ENCODE measurements at places on chromosomes 13 and 19. TPM values are rescaled to one million over a fixed set of nuclear protein-coding genes. Genes with fewer than 3 reads are reported as not detected.

DNA sequence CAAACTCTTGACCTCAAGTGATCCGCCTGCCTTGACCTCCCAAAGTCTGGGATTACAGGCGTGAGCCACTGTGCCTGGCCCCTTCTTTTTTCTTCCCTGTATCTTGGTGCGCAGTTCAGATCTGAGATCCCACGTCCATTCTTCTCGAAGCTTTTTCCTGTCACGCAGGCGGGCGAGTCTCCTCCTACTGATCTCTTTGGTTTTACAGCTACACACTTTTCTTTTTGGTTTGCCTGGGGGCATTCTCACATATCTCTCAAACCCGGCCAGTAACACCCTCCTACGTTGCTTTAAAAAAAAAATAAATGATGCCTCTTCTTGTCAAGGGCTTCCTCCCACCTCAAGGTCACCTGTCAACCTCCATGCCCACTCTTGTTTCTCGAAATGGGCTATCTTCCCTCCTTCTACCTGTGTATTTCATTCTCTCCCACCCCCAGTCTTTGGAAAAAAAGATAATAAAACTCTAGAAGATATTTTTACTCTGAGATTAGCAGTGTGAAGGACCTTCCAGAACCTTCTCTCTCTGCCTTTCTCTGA lies 12.1 kb downstream of the TMPRSS9 start:
- no peak for DNase-seq

DNA sequence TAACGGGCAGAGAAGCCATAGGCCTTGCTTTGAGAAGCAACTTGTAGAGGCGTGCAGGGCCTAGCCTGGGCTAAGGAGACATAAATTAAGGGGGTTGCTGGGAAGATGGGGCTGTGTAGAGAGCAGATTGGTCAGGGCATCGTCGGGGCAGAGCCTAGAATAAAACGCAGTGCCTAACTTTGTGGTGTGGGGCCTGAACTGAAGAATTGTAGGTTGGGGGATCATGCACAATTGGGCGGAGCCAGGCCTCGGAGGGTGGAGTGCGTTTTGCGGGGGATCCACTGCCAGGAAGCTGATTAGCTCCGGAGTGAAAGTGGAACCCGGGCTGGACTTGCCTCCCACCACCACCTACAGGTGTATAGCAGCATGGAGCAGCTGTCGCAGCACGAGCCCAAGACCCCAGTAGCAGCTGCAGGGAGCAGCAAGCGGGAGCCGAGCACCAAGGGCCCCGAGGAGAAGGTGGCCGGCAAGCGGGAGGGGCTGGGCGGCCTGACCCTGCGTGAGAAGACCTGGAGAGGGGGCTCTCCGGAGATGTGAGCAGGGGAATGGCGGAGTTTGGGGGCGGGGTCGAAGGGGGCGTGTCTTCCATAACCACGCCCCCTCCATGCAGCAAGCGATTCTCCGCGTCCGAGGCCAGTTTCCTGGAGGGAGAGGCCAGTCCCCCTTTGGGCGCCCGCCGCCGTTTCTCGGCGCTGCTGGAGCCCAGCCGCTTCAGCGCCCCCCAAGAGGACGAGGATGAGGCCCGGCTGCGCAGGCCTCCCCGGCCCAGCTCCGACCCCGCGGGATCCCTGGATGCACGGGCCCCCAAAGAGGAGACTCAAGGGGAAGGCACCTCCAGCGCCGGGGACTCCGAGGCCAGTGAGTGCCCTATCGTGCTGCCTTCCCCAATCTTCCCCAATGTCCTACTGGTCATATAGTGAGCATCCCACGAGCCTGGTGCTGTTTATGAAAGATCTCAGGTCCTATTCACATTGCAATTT lies 13.8 kb downstream of the DNASE2 start:
- peak; percentile 70 for DNase-seq

- DNase-seq, result no peak
Observed at GRCh38 chr13:63514886-63515285, 2099.2 kb upstream of the PCDH20 start.

DNA sequence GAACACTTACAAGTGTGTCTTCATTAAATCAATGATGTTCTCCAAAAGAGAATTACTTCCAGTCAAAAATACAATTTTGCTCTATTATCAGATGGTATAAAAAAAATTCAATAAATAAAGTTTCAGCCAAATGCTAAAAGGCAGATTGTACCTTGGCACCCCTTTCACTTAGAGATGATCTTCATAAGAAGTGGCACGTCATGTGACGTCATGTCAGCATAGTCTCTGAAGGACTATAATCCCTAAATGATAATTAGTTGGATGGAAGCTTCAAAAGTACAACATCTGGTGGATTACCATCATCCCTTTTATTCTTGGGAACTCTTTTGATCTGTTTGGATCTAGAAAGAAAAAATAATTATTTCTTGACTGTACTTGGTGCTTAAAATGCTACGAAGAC lies 335.5 kb upstream of the EDNRB start:
- no peak for DNase-seq

GRCh38 chr13:97561182-97561581 lies 127.2 kb downstream of the RAP2A start:
- no peak for DNase-seq

GRCh38 chr13:97574926-97575325 lies 141.0 kb downstream of the RAP2A start:
- DNase-seq, result no peak

DNA sequence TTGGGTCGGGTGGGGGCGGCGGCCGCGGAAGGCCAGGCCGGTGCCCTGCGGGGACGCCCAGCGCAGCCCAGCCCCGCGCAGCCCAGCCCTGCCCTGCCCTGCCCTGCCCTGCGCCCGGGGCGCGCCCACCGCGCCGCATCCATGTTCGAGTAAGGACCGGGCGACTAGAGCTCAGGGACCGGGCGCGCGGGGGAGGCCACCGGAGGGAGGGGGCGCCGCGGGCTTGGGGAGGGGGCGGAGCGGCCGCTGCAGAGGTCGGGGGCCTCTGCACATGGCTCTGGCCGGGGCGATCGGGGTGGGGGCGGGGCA lies 169 bp downstream of the GRAMD1A start:
- DNase-seq, result no peak

DNA sequence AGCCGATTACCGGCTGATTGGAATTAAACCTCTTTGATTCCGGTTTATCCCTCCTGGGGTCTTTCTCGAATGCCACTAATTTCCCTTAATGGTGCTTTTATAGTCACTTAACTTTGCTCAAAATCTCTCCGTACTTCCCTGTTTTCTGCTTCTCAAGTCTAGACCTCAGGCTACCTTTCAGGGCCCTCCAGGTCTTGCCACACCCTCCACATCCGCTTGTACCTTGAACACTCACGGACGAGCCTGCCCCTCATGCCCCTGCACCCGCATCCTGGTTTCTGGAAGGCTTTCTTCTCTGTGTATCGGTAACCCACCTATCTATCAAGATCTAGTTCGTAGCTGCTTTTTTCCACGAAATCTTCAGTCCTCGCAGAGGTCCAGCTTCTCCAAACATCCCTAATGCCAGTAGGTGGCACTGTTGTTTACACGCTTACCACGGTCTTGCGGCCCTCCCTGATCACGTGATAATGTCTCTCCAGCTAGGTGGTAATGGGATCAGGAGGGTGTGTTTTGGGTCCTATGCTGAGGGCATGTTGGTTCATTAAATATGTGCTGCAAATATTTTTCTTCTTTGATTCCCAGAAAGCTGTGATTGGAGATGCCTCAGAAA lies 13.8 kb downstream of the ATP12A start:
- DNase-seq, result no peak

DNA sequence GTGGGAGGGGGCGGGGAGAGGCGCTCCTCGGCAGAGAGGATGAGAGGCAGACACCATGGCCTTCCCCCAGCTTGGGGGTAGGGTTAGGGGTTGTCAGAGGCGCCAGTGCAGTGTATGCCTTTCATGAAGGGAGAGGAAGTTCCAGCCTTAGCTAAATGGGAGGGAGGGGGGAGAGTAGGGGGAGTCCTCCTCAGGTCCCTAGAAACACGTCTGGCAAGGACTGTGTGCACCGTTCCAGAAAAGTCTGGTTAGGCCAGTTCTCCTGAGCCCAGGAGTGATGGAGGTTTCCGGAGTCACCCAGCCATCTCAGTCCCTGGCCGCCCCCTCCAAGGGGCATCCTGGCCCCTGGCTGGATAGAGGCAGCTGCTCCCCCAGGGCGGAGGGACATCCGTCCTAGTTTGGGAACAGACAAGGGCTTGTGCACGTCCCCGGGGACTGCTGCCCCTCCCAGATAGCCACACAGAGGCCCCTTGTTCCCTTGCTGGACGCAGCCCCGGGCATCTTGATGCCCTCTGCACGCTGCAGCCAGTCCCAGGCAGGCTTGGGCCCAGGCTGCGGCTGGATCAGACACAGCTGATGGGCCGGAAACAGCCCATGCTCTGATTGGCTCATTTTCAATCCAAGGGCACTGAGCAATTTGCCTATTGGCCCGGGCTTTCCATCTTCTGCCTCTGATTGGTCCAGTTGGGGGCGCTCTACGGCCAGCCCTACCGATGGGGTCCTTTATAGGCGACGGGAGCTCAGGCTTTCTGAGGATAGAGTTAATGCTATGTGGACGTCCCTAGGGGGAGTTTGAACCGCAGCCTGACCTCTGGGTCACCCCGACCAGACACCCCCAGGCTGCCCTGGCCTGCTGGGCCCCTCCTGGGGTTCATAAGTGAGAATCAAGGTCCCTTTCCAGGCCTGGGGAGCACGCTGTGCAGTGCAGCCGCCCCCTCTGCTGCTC lies 3.8 kb downstream of the S1PR2 start:
- peak; percentile 60 for DNase-seq

Gene SYT5
- total RNA-seq, result not detected

DNA sequence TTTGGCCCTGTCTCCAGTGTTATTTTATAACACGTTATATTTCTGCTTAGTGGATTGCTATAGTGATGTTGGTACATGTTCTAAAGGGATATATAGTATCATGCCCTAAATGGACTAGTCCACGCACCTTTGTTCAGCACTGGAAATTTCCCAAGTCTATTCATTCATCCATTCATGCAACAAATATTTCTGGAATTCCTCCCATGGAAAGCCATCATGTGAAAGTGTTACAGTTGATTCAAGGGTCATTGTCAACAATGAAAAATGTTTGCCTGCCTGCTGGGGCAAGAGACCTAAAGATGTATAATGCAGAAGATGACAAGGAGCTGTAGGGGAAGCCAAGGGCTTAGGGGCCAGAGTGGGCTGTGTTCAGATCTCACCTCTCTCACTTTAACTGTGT lies 10.8 kb upstream of the HSPH1 start:
- no peak for DNase-seq

DNA sequence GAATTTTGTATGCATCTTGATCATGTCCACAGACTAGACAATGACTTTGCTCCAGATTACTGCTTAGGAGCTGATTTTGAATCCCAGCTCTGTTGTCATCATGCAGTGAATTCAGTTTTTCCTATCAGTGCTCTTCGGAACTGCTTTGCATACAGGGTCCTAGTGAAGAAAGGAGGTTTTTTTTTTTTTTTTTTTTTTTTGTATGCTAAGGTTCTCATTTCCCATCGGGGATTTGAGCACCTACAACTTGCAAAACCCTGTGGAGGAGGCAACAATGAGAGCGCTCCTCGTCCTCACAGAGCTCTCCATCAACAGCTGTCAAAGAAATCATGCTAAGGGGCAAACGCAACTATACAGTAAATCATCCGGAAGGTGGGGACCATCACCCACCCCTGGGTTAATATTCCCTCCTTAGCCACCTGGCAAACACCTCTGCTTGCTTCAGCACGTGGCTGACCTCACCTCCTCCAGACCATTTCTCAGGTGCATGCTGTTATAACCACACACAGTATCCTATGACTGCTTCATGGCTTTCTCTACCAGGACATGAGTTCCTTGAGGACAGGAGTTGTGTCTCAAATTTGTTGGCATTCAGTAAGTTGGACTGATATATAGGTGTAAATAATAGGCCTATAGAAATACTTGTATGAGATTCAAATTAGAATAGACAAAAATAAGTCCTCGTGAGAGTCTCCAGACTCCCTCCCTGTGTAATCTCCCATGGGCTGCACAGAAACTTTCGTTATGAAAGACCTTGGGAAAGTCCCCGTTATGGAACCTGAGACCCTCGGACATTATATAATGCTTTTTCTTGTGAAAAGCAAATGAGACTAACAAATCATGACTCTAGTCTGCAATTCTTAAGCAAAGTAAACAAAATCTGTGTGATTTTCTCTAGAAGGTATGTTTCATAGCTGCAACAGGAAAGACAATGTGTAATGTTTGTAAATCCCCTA lies 113.8 kb downstream of the KATNAL1 start:
- DNase-seq, result no peak

- DNase-seq, result no peak
Observed at GRCh38 chr13:66443926-66444325, 786.2 kb downstream of the PCDH9 start.

- DNase-seq, result peak; percentile 81
Observed at GRCh38 chr19:15072930-15073647, 8.9 kb upstream of the OR1I1 start.

Gene PCSK4
- total RNA-seq, result 4.5 TPM

DNA sequence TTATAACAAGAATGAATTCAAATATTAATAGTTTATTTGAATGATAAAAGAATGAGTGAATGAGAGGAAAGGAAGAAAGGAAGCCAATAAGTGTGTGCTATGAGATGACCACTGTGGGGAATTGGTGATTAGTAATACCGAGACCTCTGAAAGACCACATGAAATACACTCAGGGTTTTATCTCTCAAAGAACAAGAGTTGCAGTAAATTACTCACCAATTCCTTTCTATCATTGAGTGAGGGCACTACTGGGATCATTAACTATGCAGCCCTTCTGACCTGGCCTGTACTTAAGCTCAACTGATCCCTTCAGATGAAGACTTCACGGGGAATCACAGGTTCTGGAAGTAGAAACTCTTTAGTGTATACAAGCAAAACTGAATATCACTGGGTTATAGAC lies 1636.1 kb downstream of the SLITRK5 start:
- no peak for DNase-seq

Gene RETN
- total RNA-seq, result not detected

GRCh38 chr13:83839146-83839545 lies 43.1 kb downstream of the SLITRK1 start:
- no peak for DNase-seq

Gene CEACAM8
- not detected for total RNA-seq

Gene GPC6
- total RNA-seq, result 6.8 TPM

GRCh38 chr13:44583137-44583536 lies 7.0 kb upstream of the TSC22D1 start:
- DNase-seq, result no peak

DNA sequence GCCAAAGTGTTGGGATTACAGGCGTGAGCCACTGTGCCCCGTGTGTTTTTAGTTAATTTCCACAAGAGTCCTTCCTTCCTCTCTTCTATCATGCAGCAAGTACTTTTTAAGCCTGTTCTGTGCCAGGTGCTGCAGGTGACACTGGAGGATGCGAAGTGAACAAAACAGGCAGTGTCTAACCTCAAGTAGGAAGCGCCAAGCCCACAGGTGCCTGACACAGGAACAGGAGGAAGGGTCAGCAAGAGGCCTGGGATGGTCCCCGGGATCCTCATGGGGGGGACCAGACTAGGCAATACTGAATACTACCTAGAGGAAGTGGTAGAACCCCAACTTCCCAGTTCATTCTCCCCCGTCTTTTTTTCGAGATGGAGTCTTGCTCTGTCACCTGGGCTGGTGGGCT lies 1.8 kb upstream of the CALR start:
- DNase-seq, result no peak

GRCh38 chr19:52936151-52936953 lies 13.1 kb upstream of the ZNF888 start:
- no peak for DNase-seq

Gene SIGLEC10
- 14.0 TPM for total RNA-seq

Gene CCDC169
- 17.8 TPM for total RNA-seq

- no peak for DNase-seq
Observed at GRCh38 chr13:76024151-76024550, 388.0 kb downstream of the LMO7 start.
